Tongue (tissue), 3 donors: ENCODE measurements at places on chromosomes 12 and 14.

GRCh38 chr12:112005419-112006395, 7.3 kb downstream of the TMEM116 start:
- no peak for DNase-seq

GRCh38 chr14:64953310-64953654, 10.7 kb upstream of the GPX2 start:
- DNase-seq: peak; percentile 25

DNA sequence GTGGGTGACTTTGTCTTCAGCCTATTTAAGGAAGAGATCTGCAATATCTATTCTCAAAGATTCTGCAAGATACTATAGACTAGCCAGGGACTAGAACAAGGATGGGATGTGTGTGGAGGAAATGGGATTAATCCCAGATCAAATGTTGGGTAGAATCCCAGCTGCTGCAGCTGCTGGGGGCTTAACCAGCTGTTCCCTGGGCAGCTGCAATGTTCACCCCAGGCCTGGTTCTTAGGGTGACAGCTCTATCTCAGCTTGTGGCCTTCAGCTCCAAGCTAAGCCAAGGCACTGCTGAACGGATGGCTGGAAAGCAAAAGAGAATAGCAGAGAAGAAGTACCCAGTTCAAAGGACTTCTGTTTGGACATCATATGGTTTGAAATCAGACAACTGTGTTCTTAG, 10.0 kb upstream of the RHEBL1 start:
- peak; percentile 93 for DNase-seq

- DNase-seq: no peak
Observed at GRCh38 chr14:51901475-51902024, 41.1 kb downstream of the GNG2 start.

- DNase-seq: no peak
Observed at GRCh38 chr14:102505000-102505619, 4.5 kb downstream of the ANKRD9 start.

GRCh38 chr14:100449225-100449987, 126.3 kb downstream of the SLC25A47 start:
- no peak for DNase-seq

GRCh38 chr14:69626132-69626500, 14.7 kb downstream of the SUSD6 start:
- no peak for DNase-seq

GRCh38 chr14:77498120-77498979, at the start of gene ISM2:
TSS of gene ISM2 (minus strand) at chr14:77498816. CDS start at chr14:77498793, 23 bp downstream.
- DNase-seq: peak; percentile 36
